ENCODE measurements at places on chromosomes 7 and 10.

GRCh38 chr7:50278120-50278519 lies 26.4 kb upstream of the IKZF1 start:
- DNase-seq, result no peak

DNA sequence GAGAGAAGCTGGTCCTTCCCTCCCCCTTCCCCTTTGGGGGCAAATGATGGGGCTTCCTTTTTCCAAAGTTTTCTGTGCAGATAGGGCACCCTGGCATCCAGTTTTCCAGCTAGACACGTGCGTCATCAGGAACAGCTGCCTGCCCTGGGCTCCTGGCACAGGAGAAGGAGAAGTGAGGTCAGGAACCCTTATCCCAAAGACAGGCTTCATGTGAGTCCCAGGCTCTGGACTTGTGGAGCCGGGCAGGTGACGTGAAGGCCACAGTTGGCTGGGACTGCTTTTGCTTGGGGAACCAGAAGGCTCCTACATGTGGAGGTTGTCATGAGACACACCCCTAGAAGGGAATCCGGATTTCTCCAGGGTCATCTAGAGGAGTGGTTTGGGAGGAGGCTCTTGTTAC lies 66.5 kb downstream of the RBM20 start:
- DNase-seq, result no peak

DNA sequence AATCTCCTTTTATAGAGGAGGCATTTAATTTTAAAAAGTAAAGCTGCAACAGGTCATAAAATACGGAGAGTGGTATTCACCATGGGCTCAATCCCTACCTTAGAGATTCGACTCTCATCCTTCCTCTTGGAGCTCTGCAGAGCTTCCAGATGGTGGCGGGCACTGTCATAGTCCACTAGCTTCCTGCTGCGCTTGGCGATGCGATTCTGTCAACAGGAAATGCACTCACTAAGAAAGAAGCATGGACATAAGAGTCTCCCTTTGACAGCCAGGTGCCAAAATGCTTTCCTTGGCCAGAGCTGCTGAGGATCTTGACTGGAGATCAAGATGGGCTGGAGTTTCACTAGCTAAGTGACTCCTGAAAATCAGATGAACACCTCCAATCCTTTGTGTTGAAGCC lies 154.4 kb downstream of the AMPH start:
- no peak for DNase-seq

GRCh38 chr10:121245754-121246153 lies 352.5 kb downstream of the FGFR2 start:
- DNase-seq, result no peak

DNA sequence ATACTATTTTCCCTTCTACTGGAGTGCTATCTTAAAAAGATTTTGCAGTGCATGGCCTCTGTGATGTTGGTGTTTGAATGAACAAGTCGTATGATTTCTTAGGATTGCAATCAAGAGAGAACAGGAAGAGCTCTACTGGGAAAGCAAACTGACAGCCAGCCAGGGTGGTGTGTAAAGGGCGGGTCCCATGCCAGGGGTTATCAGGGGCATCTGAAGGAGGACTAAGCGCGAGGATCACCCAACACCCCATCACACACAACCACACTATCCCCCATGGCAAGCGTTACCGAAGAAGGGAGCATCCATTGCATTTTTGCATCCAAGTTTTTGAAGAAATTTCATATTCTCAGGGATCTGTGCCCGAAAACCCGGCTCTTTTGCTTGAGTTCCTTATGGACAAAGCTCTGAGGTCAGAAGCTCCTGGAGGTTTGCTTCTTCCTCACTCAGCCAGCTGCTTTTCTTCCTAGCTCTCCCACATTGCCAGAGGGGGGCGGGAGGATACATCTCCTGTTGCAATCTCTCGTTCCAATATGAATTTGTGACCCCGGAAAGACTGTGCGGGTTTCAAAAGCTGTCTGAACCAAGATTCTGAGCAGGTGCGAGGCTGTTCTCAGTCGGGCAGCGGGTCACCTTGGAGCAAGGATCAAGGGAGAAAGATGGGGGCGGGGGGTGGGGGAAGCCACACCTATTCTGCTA lies 5.2 kb downstream of the NEUROD6 start:
- DNase-seq, result no peak

DNA sequence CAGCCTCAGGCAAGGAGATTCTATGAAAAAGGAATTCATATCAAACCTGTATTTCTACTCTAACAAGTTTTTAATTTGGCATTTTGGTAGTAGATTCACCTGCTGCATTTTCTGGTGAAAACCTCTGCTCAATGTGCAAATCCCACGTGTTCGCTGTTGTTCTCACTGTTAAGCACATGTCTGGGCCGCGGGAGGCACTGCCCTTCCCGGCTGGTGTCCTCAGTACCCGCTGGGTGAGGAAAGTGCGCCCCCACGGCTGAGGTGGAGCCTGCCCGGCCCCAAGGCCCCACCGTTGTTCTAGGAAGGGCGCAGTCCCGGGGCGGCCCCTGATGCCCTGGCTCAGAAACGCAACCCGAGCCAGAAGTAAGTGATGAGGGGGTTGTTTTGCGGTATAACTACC lies 193.4 kb upstream of the VWC2 start:
- no peak for DNase-seq

GRCh38 chr10:63331586-63331985 lies 134.2 kb downstream of the JMJD1C start:
- DNase-seq, result no peak

DNA sequence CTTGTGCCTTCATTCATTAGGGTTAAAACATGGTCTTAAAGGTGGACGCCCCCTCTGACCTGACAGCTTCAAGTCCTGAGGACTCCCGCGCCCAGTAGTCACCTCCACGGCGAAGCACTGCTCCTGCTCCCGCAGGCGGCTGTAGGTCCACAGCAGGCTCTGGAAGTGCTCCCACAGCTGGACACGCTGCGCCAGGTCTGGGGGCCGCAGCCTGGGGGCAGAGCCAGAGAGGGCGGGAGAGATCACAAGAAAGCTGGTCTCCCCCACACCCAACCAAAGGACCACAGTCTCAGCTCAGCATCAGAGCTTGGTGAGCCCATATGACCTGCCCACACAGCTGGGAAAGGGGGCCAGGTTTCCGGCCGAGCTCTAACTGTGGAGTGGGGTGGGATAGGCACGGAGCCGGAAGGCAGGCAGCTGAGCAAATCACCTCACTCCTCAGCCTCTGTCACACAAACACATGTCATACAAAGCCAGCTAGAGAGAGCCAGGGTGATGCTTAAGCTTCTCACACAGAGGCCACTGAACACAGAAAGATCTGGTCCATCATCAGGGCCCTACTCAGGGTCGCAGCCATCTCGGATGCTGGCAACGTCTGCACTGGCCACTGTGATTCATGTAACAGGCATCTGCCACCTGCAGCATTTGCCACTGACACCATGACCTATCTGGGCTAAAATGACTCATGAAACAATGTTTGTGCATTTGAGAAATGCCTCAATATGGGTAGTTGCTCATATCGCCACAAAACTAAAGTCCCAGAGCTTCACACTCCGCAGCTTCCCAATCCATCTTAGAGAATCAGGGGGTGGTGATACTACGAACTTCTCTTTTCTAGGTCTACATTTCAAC lies 12.6 kb downstream of the HPS1 start:
- no peak for DNase-seq

- no peak for DNase-seq
These were observed 27.5 kb upstream of the EZH2 start for GRCh38 chr7:148911626-148912025.

- no peak for DNase-seq
These were observed 85.3 kb downstream of the LARP4B start for GRCh38 chr10:846126-846685.

- DNase-seq, result no peak
These were observed 96.2 kb downstream of the BMS1 start for GRCh38 chr10:42878821-42879195.

- DNase-seq, result no peak
These were observed 24.6 kb downstream of the SLK start for GRCh38 chr10:103991393-103992128.

DNA sequence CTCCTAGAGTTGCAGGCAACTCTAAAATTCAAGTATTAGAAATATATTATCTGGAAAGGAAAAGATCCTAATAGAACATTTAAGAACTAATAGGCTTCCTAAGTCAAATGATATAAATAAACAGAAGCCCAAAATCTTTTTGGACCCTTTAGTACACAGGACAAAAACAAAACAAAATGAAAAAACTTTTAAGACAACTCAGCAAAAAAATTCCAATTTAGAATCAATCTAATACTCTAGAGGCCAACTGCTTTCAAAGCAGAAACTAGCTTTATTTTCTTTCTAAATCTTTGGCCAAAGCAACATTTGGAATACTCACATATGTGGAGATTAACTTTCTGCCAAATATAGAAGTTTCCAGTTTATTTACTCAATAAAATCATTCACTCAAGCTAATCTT lies 65.2 kb downstream of the CALCR start:
- no peak for DNase-seq
